Lung microvascular endothelial cell (primary cell): ENCODE measurements at places on chromosomes 11 and 22.

- no peak for DNase-seq
Measured at GRCh38 chr11:130473056-130473794, 24.8 kb downstream of the ADAMTS15 start.

- DNase-seq, result no peak
Measured at GRCh38 chr11:31636983-31637382, 127.4 kb downstream of the ELP4 start.

GRCh38 chr22:21041937-21042336, 3.8 kb upstream of the LRRC74B start:
- DNase-seq, result no peak

DNA sequence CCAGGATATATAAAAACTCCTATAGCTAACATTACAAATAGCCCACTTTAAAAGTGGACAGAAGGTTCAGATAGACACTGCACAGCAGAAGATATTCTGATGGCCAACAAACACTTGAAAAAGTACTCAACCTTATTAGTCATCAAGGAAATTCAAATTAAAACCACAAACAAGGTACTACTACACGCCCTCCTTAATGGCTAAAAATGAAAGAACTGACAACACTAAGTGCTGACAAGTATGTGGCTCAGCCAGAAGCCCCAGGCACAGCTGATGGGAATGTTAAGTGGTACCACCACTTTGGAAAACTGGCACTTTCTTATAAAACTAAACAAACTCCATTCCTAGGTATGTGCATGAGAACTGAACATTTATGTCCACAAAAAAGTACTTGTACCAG, 320.1 kb downstream of the TBC1D22A start:
- no peak for DNase-seq

GRCh38 chr11:83007909-83008580, 63.7 kb downstream of the RAB30 start:
- peak; percentile 41 for DNase-seq

GRCh38 chr22:30605449-30606110, 1.4 kb upstream of the TCN2 start:
- DNase-seq, result peak; percentile 63

- DNase-seq, result no peak
Measured at GRCh38 chr22:28939932-28940331, 56.6 kb downstream of the ZNRF3 start.
